NCI-H1417 treated with DMSO at 0.1 percent for 48 hours (cell line): ENCODE measurements at places on chromosomes 11 and 22.

DNA sequence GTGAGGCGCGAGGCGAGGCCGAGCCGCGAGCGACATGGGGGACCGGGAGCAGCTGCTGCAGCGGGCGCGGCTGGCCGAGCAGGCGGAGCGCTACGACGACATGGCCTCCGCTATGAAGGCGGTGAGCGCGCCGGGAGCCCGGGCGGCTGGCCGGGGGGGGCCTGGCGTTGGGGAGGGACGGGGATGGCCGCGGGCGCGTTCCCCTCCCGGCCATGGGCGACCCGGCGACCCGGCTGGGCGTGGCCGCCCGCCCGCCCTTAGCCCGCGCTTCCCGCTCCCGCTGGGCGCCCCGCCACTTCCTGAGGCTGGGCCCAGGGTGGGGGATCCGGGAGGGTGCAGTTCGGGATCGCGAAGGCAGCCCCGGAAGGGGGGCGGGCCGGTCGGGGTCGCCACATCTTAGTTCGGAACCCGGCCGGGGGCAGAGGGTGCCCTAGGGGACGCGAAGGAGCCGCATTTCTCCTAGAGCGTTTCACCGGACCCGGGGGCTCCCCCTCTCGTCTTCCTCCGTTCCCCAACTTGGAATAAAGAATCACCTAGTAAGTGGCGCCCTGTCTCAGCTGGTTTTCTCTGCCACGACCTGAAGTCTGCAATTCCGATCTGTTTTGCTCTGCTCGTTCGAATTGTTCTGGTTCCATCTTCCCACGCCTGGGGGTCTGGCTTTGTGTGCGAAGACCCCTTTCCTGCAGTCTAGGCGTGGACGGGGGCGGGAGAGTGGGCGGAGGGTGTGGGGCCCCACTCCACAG, 536 bp downstream of the YWHAH start:
- DNase-seq = no peak

DNA sequence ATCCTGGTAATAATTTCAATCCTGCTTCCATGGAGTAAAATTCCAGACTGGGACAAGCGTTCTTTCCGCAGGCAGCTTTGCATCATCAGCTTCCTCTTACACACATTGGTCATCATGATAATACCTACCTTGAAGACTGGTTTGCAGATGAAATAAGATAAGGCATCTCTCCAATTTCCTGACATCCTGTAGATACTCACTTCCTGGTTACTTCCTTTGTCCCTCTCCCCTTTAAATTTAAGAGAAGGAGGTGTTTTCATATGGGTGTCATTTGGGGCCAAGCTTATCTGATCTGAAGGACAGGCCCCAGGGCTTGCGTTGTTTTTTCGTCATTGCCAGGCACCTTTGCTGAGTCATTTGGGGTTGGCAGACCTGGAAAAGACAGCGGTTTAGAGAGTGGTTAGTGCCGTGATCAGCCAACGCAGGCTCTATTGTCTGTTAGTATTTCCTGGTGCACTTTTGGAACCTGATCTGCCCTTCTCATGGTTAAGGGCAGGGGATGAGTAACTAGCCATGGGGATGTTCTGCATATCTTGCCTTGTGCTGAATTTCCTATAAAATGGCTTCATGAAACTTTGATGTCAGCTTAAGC, 24.1 kb downstream of the GRAMD1B start:
- no peak for DNase-seq

- DNase-seq = no peak
Observed at GRCh38 chr11:94574193-94574961, 7.2 kb downstream of the PIWIL4 start.

- no peak for DNase-seq
Observed at GRCh38 chr22:40001800-40002577, 7.2 kb downstream of the FAM83F start.

GRCh38 chr11:45165386-45165785, 18.9 kb downstream of the PRDM11 start:
- no peak for DNase-seq

DNA sequence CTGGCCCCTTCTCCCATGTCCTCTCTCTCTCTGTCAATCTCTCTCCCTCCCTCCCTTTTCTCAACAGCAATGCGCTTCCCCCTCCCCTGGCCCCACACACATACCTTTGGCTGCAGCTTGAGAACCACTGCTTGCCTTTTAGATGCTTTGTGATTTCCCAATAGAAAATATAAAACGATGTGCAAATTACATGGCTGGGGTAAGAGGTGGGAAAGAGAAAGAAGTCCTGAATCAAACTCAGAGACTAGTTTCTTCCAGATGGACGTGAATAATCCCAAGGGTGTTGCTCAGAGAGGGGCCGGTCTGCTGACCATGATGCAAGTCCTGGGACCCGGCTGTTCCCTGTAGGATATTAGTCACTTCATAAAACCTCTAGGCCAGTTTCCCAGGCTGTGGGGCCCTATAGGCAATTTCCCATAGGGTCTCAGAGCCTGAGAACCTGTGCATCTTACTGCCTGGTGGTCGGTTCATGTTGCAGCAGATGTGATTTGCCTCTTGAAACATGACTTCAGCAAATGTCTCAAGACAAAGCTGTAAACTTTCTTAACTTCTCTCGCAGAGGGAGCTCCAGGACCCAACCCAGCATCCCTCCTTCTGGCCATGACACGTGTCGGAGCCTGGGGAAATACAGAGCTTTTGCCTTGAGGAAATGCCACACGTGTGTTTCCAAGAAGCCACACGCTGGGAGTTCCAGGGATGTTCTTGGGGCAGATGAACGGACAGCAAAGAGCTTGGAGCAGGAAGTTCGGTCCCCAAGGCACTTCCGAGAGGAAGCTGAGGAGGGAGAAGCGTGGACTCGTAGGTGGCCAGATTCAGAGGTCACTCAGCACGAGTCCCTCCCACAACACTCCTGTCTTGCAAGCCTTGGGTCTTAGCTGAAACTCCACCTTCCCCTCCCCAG, 34.5 kb upstream of the ETS1 start:
- no peak for DNase-seq

DNA sequence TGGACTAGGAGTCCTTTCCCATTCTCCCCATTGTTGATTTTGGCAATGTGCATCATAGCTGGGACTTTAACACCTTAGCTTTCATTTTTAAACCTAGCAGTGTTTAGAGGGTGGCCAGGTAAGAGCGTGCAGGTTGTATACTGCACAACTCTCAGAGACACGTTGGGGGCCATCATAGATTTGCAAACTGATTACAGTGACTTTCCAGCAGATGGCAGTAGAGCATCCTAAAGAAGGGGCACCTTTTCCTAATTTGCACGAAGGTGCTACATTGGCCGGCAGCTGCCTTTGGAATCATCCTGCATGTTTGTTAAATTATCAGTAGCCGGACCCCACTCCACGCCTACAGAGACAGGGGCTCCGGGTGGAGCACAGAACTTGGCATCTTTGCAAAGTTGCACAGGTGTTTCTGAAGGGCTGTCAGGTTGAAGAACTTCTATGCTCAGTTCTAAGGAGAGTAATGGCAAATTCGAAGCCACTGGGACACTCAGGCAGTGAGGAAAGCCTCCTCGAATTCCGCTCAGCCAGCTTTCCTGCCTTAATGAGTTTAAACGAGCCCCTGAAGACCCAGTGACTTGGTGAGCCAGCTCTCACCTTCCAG, 7.7 kb downstream of the LHFPL7 start:
- no peak for DNase-seq

- DNase-seq = no peak
Observed at GRCh38 chr22:20011993-20012740, 4.5 kb downstream of the ARVCF start.

GRCh38 chr11:1227551-1228100, 4.8 kb downstream of the MUC5B start:
- DNase-seq = no peak

DNA sequence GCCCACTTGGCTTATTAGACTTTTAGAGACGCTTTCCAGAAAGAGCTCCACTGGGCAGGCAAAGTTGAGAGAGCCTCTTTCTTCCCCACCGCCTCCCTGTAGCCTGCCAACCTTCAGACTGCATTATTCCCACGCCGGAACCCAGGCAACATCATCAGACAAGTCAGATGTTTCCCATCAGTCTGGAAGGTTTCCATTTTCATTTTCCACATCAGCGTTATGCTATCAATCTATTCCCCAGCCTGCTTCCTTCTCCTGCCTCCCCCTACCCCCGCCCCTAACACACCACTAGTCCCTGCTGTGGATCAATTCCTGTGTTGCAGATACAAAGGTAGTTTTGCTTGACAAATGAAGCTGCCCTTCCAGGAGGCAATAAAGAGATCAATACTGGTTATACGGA, 184.8 kb downstream of the DSCAML1 start:
- no peak for DNase-seq

DNA sequence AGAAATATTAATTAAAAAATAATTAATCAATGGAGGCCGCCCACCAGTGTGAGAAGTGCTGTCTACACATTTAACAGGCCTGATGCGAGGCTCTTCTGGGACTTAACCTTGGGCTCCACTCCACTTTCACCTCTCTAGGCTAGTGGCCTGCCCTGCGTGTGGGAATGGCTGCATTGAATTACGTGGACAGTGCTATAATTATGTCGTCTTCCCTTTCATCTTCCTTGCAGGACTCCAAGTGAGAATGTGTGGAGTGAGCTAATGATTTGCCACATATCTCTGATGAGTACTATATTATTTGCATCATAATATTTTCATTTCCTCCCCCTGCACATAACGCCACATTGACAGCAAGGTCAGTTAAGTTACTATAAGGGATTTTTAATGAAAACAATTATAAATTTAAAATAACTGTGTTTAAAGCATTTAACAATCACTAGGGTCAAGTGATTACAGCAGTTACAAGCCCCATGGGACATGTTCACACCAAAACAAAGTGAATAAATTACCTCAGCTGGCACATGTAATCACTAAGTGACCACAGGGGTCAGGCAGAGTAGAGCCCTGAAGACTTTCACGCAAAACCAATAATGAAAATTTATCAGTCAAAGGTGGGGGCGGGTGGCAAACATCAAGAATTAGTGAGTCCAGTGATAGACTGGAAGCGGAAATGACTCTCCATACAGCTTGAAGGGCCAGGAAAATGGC, 63.5 kb downstream of the MPPED2 start:
- no peak for DNase-seq

DNA sequence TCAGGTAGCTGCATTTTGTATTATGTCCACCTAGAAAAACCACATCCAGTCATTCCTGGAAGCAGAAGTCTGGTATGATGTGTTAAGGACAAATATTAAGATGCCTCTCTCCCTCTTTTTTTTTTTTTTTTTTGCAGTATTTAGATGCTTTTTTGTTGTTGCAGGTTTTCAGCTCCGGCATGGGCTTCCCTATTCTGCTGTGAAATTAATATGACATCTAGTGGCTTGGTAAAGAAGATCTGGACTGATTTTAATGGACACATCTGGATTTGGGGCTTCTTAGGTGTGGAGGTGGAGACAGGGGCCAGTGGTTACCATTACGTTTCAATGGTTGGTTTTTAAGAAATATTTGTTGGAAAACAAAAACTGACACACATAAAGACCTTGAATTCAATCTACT, 47.5 kb upstream of the RASSF10 start:
- no peak for DNase-seq

DNA sequence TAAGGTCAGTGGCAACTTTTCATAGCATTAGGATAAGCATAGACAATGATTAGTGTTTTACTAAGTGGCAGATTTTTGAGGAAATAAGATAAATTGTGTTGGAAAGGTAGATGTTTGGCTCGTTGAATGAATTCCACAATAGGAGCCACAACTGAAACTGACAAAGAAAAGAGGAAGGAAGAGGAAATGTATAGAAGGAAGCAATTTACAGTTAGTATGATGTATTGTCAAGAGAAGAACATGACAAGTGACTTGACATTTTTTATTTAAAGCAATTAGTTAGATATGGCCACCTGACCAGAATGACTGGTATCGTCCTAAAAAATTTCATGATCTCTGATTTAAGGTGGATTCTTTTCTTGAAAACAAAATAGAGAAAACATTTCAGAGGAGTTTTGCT, 3.1 kb upstream of the RAG2 start:
- no peak for DNase-seq

- DNase-seq = no peak
Observed at GRCh38 chr11:129061492-129062230, 119.0 kb upstream of the TP53AIP1 start.

DNA sequence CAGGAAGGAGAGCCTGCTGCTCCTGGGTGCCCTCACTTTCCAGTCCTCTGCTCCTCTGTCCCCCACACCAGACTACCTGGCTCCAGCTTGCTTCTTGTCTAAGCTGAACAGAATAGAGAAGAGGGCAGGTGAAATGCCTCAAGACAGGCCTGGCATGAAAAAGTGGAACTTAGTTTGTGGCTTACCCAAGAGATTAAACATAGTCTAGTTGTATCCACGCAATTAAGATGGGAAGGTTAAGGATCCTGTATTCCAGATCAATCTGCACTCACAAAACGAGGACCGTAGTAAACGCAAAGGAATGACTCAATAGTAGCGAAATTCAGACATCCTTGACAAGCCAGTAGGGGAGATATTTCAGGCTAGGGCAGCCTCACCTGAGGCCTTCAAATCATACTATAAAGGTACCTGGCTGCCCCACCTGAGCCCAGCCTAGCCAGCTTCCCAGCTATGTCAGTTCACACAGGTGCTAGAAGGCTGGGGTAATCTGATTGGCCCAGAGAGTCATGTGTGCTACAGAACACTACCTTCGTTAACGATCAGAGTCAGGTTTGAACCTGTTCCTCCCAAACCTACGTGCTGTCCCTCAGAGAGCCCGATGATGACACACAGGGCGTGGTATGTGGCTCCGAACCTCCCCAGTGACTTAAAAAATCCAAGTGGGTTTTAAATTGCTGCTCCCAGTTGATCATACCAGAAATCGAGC, 46.5 kb downstream of the AHNAK start:
- no peak for DNase-seq

GRCh38 chr22:37228106-37229011, 15.7 kb downstream of the RAC2 start:
- no peak for DNase-seq

DNA sequence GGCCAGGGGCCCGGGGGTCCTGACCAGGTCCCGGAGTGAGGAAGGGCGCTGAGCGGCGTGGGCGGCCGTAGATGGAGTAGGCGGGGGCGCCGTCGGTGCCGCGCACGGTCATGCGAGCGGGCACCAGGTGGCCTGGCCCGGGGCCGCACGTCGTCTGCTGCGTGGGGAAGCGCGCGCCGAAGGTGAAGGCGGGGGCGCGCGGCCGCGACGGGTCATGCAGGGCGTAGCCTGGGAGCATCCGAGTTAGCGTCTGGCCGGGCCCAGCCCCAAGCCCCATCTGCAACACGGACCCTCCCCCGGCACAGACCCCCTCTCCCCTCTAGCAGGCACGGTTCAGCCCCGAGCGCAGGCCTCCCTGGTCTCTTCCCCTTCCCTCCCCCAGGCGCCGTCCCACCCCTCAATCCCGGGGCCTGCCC, 1.7 kb upstream of the TYMP start:
- no peak for DNase-seq

DNA sequence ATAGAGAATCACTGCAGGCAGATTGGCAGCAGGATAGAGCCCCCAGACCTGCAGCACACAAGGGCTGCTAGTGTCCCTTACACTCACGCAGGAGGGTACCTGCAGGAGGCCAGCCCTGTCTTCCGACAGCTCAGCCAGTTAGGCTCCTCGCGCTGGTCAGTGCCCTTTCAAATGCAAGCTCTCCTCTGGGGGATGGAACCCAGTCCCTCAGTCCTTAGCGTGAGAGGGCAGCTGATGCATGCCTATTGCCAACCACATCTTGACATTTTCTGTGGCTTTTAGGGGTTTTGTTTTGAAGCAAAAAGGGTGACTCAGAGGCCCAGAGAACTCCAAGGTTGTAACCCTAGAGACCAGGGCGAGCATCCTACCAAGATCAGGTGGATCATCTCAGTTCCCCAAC, 40.0 kb downstream of the WNT11 start:
- no peak for DNase-seq
